ENCODE measurements at places on chromosomes 4 and X.

DNA sequence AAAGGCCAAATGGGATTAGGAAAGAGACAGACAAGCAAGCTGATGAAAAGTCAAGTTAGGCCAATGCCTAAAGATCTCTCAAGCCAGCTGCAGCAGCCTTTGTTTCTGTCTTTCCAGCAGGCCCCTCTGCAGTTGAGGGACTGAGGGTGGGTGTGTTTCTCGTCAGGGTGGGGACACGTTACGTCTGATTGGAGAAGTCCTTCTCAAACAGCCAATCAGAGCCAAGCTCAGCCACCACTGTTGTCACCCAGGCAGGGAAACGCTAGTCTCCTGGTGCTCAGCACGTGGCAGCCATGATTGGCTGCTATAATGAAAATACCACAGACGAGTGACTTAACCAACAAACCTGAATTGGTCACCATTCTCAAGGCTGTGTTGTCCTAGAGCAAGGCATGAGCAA lies 177.1 kb upstream of the LCORL start:
- no peak for DNase-seq

- DNase-seq = no peak
Measured at GRCh38 chrX:53305996-53306937, 24.9 kb upstream of the IQSEC2 start.

GRCh38 chr4:147509386-147509785 lies 28.5 kb downstream of the EDNRA start:
- DNase-seq = no peak

- DNase-seq = no peak
Measured at GRCh38 chr4:8591626-8592365, 769 bp upstream of the CPZ start.

DNA sequence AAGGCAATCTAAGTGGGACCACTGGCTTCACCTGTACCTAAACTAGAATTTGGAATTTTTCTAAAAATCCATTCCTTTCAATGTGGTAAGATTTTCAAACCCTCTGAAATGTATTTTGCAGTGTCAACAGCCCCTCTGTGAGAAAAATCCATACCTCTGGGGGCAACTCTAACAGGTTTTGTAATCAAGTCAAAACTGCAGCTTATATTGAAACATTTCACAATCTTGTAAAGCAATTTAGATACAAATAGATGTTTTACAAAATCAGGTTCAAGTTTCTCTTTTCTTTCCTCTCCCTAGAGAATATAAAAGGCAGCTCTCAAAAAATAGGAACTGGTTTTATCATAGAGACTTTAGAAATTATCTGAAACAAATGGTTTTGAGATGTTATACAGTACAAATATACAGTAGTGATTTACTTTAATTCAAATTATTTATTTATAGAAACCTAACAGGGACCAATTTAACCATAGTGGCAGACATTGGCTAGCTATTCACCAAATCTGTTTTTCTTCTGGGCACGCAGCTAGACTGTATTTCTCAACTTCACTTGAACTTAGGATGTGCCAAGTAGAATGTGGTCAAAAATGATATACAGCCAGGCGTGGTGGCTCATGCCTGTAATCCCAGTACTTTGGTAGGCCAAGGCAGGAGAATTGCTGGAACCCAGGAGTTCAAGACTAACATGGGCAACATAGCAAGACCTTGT lies 36.3 kb upstream of the SPINK2 start:
- DNase-seq = no peak

- DNase-seq = peak; percentile 77
Measured at GRCh38 chrX:2710041-2710840, 19.1 kb downstream of the CD99 start.

DNA sequence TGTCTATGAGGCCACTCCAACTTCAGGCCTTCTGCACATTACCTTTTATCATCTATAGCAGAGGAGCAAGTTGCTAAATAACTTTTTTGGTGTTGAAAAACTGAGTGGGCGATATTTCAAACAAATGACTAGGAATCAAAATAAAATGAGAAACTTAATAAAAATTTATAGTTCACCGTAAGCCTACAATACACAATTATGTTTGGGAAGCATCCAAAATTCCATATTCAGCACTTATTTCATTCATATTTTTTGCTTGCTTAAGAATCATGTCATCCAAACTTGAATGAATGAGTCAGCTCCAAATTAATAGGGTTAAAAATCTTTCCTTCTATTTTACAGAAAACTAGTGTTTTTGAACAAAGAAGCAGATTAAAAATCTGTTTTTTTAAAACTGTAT lies 119.1 kb downstream of the SH3RF1 start:
- DNase-seq = peak; percentile 76

DNA sequence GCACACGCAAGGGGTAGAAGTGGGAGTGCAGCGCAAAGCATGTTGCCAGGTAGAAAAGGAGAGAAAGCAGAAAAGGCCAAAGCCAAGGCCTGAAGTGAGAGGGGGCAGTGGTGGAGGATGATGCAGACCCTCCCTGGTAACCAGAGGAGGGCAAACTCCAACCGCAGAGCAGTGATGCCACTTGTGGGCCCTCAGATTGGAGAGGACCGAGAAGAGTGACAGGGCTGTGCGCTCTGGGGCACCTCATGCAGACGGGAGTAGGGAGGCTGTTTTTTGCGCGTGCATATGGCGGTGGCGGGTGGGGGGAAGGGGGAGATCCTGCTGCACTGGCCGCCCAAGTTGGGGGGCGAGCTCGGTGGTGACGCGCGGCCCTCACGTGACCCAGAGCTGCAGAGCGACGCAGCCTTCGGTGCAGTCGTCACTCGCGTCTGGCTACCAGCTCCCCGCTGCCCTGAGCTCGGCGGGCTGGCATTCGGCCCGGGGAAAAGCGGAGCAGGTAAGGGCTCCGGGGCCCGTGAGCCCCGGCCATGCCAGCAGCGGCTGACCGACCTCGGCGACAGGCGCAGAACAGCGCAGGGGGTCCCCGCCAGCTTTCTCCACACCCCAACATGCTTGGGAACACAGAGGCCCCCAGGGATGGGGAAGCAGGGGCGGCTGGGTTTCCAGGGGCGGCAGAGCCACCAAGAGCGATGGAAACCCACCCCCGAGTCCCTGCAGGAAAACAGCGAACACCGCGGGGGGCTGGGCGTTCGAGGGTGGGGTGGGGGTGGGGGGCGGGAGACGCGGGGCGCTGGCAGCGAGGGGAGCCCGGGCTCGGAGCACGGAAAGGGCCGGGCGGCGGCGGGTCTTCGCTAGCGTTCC lies at the start of gene BEX3:
Gene BEX3 (plus strand): TSS at position 421 of the 861 bp plus-strand sequence. CDS start 984 bp downstream, outside the sequence.
- peak; percentile 63 for DNase-seq

DNA sequence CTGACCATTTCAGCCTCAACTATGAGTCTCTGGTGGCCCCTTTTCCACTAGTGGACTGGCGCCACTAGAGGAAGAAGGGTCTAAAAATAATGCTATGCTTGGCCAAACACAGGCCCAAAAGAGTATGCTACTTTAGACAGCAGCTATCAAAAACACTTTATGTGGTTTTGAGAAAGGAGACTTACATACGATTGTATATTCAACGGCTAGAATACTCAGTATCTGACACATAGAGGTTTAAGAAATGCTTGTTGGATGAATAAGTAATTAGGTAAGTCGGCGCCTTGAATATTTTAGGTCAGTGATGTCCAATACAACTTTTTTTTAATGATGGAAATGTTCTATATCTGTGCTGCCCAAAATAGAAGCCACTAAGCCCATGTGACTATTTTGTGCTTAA lies 25.7 kb upstream of the TMPRSS11A start:
- peak; percentile 7 for DNase-seq

GRCh38 chrX:153381684-153382532 lies 19.2 kb downstream of the PNMA6E start:
- DNase-seq = peak; percentile 68

DNA sequence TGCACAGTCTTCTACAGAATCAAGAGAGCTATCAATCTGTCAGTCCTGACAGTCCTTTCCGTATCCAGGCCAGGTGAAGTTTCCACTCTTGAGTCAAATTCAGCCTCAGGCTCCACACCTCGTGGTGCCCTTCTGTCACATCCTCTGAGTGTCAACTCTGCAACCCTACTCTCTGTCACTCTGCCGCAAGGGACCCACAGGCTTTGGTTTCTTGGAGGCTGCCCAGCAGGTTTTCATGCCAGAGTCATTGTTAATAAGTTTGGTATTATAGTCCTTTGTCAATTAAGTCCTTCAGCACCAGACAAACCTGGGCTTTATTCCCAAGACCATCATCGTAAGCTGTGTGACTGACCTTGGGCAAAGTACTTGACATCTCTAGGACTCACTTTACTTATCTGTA lies 83.4 kb upstream of the KLHL13 start:
- DNase-seq = no peak

DNA sequence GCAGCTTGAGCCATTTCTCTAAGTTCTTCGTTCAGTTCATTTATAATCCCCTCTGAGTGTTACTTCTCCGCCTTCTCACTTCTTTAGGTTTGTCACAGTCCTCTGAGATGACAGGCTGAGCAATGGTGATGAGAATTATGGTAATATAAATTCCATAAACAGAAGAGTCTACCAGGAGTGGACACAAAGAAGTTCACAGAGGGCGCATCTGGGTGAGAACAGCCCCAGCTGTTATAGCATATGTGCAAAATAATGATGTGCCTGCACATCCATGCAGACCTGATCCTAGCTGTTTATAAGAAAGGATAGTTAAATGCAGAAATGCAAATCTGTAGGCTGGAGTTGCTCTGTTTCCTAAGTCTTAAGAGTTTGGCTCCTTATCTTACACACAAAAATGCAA lies 377.5 kb downstream of the KCNIP4 start:
- no peak for DNase-seq

DNA sequence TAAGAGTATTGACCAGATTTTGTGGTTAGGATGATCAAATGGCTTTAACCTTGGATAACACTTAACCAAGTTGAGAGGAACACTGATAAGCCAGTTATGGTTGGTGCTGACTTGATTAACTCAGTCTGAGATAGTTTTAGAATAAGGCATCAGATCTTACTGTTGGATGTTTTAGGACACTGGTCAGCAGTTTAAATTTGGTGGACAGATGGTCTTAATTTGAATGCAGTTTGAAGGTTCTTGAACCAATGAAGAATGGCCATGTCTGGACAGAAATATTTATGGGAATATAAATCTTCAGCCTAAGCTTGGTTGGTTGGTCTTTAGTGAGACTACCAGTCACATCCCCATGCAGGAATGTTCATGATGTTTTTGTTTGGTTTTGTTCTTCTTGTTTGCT lies 2.6 kb upstream of the GIMD1 start:
- DNase-seq = no peak

DNA sequence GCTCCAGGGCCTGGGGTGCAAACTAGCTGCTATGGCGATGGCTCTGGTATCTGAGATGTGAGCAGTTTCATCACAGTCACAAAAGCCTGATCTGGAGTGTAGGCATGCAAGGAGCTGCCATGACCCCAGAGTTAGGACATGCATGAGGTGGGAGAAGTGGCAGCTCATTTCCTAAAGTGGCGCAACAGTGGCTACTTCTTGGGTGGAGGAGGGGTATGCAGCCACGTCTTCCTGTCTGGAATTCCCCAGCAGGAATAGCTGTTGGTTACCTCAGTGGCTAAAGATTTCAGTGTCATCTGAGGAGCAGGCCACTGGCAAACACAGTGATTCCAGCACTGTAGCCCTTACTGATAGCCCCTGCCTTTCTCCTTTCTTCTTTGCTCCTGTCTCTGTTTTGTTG lies 1382.5 kb downstream of the C4orf33 start:
- peak; percentile 77 for DNase-seq

DNA sequence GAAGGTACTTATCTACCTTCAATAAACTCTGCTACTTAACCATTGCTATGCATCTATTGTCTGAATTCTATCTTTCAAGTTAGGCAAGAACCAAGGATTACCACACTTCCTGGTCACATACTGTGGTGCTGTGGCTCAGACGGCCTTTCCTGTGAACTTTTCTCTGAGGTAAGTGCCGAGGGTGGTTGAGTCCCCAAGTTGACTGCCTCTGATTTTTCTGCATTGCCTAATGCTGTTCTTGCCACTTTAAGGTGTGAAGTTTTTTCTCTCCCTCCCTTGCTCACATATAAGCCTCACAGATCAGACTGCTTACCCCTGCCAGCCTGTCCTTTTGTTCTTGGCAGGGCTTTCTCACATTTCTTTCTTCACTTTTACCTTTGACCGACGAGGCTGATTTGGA lies 348.0 kb upstream of the POU3F4 start:
- DNase-seq = no peak

DNA sequence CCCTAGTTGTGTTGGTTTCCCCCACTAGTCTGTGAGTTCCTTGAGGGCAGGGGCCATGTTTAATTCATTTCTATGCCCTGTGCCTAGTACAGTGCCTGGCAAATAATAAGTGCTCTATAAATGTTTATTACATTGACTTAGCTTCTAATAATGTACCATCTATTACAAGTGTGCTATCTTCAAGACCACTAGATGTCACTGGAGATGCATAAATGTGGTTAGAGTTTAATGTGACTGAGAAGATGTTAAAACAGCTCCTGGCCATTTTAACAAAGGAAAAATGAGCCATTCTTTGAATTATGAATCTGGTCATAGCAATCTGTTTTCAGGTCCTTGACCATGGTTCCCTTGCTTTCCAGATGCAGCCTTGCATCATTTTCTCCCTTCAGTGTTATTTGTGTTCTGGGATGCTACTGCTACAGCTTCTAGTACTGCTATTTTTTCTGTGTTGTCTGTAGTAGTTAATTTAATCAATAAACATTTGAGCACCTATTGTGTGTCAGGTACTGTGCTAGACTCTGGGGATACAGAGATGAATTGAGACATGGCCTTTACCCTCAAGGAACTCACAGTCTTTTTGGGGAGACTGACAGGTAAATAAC lies 43.2 kb downstream of the SLC9A6 start:
- peak; percentile 60 for DNase-seq

DNA sequence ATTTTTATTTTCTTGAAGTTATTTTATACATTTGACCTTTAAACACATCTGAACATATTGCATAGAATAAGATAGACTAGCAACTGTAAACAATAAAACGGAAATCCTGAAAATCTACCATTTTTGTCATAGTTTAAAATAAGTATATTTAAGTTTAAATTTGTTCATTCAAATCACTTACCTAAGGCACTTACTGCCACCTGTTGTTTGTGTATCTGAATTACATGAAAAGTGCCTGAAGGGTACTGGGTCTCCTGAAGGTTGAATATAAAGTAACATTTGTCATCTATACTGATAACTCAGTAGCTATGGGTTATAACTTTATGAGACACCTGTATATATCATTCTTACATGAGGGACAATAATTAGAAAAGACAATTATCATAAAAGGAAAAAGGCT lies 38.6 kb downstream of the TRPC5 start:
- no peak for DNase-seq

GRCh38 chrX:136608295-136608933 lies 39.5 kb upstream of the CD40LG start:
- DNase-seq = no peak

DNA sequence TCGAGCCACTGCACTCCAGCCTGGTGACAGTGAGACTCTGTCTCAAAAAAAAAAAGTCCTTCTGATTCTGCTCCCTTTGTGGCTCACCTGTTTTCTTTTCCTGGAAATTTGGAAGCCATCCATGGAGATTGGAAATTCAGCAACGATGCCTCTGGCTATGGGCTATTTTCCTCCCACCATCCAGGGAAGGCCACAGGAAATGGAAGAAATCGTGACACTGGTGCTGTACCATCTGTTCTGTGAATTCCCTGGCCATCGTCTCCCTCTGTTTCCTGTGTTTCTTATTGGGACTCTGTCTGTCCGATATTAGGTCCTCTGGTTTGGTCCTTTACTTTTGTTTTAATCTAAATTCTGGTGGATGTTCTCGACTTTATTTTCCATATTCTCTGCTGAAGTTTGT lies 29.4 kb upstream of the ADRA2C start:
- no peak for DNase-seq

Data from fibroblast of skin of right quadriceps (primary cell).